ENCODE measurements at places on chromosomes 2 and 18.

GRCh38 chr18:11950824-11951223, 30.5 kb upstream of the IMPA2 start:
- no peak for DNase-seq

DNA sequence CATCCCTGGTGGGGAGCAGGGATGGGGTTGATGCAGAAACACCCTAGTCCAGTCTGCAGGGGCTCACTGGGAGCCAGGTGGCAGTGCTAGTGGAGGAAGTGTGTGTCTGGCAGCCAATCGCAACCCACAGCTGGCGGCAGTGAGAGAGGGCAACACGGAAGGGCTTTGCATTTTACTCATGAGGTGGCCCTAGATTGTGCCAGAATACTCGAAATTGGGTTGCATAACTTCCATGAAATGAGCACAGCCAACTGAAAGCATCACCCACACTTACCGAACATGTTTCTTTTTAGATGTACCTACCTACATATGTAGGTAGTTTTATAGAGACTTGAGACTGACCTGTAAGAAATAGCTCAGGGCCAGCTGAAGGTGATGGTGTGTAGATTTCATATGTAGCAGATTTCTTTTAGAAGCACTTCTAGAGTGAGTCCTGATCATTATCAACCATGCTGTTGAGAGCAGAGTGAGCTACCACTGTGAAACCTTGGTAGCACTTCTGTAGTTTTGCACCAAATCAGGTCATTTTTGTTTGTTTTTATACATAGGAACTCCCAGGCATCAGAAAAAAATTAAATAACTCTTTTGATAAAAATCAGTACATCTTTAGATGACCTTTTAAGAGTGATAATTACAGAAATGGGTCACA, 13.0 kb downstream of the IL18R1 start:
- DNase-seq, result no peak

DNA sequence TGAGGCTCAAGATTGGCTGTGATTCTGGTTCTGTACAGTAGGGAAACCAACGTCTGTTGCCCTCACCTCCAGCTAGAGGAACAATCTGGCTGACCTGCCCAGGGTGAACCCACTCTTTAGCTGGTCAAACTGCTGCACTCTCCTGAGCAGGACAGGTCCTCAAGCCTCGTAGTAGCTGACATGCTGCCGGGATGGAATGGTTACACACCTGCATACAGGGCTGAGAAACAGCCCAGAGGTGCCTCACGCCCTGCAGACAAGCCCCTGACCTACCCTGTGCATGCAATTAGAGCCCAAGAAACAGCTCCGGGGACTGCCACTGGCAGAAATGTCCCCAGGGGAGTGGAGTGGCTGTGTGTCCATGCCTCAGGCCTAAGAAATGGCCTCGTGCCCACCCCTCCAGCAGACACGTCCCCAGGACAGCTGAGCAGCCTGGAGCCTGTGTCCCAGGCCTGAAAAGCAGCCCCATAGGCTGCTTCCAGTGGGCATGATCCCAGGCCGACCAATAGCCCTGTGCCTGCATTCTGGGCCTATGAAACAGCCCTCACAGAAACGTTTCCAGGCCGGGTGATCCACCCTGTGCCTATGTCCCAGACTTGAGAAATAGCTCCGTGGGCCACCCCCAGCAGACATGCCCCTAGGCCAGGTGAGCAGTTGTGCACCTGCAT, 25.4 kb downstream of the BOLL start:
- DNase-seq, result no peak

DNA sequence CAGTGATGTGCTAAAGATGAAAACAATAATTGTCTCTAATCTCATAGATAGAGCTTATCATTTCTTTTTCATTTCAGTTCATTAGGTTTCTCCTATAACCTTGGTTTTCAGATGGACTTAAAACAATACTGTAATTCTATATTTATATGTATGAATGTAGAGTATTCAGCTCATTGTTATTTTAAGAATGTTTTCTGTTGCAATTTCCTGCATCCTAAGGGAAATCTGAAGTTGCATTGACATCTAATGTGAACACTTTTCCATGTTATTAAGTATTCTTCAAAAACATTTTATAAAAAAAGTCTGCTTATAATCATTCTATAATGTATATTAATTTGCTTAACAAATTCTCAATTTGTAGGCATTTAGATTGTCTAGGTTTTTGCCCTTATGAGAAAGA, 288.9 kb downstream of the XIRP2 start:
- no peak for DNase-seq

DNA sequence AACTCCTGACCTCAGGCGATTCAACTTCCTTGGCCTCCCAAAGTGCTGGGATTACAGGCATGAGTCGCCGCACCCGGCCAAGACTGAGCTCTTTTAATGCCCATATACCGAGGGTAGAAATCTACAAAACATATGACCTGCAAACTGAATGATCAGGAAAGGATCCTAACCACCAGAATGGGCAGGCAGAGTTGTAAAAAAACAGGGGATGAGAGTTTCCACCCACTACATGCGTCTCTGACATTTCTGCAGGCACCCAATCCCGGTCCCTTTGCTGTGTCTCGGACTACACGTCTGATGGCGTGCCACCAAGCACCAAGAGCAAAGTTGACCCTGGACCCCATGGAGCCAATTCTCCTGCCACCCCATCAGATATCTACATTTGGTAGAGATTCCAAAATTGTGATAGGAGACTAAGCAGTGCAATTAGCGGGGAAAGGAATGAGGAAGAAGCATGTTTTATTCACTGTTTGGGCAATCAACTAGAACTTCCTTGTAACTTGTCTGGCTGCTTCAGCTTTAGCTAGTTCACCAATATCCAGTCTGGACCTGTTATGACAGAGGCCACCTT, 74.1 kb downstream of the ATP8B1 start:
- DNase-seq, result no peak

DNA sequence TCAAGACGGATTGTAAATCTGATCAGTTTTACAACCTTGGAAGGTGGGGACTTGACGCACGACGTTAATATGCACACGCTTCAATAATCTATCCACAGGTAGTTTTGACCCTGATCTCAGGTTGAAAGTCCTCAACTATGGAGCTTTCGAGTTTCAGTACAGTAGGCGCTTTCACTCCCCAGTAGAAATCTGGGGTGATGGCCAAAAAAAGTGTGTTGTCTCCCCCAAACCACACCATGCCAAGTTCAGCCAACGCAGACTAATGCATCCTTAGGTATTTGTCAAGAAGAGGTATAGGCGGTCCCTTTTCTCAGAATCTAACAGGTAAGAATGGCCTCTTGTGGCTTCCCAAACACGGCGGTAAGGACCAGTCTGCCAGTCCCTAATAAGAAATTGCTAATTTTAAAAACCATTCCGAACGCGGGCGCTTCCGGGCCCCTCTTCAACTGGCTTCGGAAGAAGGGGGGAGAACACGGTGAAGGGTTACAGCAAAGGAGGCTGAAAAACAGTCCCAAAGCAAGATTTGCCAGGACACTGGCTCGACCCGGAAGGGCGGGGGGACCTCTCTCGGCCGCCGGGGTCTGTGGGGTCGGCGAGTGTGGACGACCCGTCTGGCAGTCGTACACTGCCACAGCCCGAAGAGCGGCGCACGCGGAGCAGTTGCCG, 659 bp downstream of the FAM210A start:
- no peak for DNase-seq

DNA sequence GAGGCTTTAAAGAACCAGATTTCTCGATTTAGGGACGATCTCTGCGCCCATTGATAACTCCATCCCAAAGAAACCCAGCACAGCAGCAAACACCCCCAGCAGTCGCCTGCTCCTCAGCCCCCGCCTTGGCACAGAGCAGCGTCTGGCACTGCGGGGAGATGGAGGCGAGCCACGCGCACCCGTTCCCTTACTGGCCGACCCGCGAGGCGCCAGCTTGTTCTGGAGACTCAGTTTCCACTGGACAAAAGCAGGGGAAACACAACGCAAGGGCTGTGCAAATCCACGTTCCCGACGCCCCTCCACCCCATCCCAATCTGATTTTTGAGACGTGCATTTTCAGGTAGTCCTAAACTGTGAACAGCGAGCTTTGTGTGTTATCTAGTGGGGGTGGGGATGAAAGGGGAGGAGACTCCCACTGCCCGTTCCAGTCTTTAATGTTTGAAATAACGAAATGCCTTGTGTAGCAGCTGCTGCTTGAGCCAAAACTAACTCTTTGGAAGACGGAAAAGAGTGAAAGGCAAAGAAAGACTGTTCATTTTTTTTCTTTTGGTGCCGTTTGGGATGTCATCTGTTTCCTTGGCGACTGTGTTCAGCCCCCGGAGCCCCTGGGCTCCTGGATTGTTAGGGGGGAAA, 143.2 kb downstream of the MEIS1 start:
- DNase-seq, result no peak

GRCh38 chr2:33107690-33108482, 161.1 kb downstream of the LTBP1 start:
- no peak for DNase-seq

DNA sequence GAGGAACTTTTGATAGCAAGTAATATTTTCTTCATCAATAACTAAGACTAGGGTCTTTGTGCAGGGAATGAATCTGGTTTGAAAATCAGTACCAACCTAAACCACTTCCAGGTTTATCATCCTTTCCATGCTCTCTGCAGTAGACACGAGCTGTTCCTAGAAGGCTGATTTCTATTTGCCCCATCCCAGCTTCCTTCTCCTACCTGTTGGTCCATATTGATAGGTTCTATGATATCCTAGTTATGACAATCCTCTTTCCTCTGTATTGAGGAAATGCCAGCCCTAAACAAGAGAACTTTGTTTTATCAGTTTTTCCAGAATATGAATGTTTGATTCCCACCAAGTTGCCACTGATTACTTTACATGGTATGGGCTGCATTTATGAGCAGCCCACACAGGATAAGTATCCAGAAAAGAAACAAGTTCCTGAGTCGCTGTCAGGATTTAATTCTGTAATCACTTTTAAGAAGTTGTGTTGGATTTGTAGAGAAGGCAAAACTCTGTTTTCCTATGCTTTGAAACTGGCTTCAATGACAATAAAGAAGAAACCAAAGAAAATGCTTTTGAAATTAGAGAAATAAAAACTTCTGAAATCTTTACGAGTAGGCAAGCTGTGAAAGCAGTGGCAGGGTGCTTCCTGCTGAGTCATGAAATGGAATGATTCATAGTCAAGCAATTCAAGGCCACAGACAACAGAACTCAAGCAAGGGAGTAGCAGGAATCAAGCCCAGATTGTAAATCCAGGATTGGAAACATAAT, 37.3 kb upstream of the TANK start:
- peak; percentile 91 for DNase-seq

GRCh38 chr18:9380621-9381395, 46.2 kb downstream of the TWSG1 start:
- peak; percentile 53 for DNase-seq

DNA sequence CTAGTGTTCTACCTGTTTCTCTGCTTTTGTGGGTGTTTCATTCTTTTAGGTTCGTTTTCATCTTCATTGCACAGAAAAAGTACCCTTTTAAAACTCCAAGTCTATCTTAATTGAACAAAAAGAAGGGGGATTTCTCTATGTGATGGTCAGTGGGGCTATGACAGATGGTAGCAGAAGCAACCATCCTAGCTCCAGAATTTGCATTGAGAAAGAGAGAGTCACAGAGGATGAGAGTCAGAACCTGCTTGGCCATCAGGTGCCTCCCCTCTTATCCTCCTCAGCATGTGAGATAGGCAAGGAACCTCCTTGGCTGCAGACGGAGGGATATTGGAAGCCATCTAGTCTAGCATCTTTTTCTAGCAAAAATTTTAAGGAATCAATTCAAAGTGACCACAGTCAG, 398.0 kb upstream of the DCC start:
- DNase-seq, result no peak

- no peak for DNase-seq
These were observed 28.9 kb upstream of the ARMC9 start for GRCh38 chr2:231169488-231169887.

Measured in AG20443 (cell line).